Activated T-helper 17 cell treated with anti-CD3 and anti-CD28 coated beads, Interleukin-2, amount 50 U/mL, for 72 hours (primary cell): ENCODE measurements at places on chromosomes 6 and 20. TPM values are rescaled to one million over a fixed set of nuclear protein-coding genes. Genes with fewer than 3 reads are reported as not detected.

The DLL1 gene
- 0.11 TPM for total RNA-seq

DNA sequence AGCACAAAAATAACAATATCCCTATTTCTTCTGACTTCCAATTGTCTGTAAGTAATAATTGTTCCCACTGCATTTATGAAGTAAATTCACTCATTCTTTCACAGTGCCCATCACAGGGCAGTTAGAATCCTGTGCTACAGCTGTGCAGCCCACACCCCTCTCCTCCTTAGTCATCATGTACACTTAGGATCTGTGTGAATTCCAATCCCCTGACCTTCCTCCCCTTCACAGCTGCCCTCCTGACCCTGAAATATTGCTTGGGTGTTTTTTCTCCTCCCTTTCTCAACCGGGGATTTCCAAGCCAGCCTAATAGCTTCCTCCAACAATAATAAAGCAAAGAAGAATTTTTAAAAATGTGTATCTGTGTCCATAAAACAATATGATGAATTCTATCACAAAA is 91.5 kb upstream of the BEND6 start:
- no peak for ATAC-seq

DNA sequence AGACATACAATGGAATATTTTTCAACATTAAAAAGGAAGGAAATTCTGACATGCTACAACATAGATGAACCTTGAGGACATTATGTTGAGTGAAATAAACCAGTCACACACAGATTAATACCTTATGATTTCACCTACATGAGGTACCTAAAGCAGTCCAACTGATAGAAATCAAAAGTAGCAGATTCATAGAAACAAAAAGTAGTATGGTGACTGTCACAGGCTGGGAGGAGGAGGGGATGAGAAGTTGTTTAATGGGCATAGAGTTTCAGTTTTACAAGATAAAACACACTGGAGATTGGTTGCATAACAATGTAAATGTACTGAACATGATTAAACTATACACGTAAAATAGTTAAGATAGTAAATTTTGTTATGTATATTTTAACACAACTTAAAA is 48.5 kb upstream of the OLIG3 start:
- ATAC-seq, result peak; percentile 74

The SAMD5 gene
- total RNA-seq, result not detected

DNA sequence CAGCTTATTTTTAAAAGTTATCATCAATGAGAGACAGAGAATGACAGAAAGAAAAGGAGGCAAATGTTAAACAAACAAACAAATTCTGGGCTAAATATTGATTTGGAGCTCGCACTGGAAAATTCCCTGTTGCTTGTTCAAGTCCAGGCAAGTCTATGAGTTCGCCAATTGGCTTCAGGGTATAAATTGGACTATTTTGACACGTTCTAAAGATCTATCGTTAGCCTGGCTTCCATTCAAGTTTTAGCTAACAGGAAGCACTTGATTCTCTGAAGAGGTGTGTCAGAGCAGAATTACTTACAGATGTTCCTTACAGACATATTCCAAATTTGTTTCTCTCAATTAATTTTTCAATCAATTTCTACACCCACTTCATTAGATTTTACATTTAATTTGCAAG is 15.8 kb upstream of the RFPL4B start:
- no peak for ATAC-seq

The METTL24 gene
- not detected for total RNA-seq

The PTK7 gene
- total RNA-seq, result 1.0 TPM

The RBM12 gene
- total RNA-seq, result 106 TPM

The EPB41L2 gene
- total RNA-seq, result 49.3 TPM

DNA sequence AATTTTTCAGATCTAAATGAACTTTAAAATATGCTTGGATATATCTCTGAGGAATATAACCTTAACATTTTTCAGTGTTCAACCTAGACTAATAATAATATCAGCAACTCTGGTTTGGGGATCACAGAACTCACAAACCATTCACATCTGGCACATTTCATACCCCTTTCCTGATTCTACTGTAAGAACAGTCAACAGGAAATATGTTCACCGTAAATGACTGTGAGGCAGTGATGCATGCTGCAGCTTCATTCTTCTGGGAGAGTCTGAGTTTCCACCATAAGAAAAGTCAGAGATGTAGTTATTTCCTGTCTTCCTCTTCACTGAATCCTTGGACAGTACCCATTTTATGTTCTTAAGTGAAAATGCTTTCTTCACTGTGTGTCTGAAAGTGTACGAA is 134.2 kb upstream of the IFNGR1 start:
- peak; percentile 81 for ATAC-seq

DNA sequence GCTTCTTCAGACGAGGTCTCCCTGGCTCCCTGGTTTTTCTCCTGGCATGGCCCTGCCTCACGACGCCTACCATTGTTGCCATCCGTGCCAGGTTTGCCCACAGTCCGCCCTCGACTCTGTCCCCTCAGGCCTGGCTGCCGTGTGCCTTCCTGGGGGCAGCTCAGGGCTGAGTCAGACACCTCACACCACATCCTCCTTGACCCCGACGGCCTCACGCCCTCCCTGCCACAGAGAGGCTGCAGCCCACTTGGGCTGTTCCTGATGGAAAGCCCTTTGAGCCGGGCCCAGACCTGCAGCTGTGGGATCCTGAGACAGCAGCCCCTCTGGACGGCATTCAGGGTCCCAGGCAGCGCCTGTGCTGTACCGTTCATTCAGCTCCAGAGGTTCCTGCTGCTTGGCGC is 108.3 kb downstream of the PSMB1 start:
- ATAC-seq, result no peak

The HSPA1L gene
- 2.7 TPM for total RNA-seq

DNA sequence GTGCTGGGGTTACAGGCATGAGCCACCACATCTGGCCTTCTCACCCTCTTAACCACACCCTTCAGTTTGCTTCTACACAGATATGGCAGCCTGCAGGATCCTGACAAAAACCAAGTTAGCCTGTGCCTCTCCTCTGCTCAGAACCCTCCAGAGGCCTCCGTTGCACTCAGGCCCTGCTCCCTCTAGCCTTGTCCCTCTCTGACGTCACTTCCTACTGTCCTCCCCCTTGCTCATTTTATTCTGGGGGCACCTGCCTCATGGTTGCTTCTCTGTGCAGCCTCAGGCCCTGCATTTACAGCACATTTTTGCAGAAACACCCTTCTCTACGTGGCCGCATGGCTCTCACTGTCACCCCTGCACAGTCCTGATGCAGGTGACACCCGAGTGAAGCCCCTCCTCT is 105.6 kb downstream of the CDC5L start:
- ATAC-seq, result no peak

The SUMO4 gene
- 16.0 TPM for total RNA-seq

- no peak for ATAC-seq
Observed at GRCh38 chr20:37849566-37849965, 53.4 kb upstream of the VSTM2L start.

DNA sequence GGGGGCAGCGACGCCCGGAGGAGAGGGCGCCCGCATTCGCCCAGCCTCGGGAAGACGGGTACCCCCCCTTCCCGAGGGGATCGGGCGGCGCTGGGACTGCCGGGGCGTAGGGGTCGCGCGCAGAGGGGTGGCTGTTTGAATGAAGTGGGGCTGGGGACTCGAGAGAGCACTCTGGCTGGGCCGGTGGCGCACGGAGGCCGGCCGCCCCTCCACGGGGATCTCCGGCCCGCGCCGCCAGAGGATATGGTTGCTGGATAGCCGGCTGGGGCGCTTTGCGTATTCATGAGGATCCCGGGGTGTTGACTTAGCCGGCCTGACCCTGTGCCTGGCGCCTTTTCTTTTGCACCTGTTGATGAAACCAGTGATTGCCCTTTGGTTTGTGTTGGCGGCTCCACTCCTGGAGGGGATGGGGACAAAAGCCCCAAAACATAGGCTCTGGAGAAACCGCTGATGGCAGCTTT is 469 bp downstream of the SYNJ2 start:
- peak; percentile 47 for ATAC-seq

The MDFI gene
- total RNA-seq, result not detected

DNA sequence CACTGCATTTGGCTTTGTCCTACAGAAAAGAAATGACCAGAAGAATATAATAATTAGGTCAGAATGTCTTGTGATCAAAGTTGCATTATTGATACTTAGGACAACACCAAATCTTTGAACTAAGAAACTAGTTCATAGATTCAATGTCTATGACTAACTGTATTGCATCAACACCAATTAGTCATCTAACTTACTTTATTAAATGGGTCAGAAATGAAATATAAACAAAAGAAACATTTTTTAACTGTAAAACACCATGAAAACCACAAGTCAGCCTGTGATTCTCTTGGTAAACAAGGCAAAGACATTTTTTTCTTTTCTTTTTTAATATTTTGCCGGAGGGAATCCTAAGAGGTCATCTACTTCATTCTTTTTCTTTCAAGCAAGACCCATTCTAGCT is 114.1 kb upstream of the HDDC2 start:
- no peak for ATAC-seq

DNA sequence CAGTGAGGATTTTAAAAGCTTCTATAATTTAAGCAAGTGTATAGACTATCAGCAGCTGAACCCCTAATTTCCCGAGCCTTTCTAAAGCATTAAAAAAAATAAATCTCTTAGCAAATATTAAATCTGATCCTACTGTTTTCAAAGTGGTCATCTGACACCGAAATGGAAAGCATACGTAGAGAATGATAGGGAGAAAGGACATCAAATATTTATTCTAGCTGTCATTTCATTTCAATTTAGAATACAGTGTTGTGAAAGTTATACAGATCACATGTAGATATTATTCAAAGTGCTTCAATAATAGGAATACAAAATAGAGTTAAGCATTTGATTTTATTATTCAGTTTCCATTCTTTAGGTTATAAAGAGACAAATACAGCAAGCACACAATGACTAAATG is 61.9 kb upstream of the PKIB start:
- no peak for ATAC-seq

DNA sequence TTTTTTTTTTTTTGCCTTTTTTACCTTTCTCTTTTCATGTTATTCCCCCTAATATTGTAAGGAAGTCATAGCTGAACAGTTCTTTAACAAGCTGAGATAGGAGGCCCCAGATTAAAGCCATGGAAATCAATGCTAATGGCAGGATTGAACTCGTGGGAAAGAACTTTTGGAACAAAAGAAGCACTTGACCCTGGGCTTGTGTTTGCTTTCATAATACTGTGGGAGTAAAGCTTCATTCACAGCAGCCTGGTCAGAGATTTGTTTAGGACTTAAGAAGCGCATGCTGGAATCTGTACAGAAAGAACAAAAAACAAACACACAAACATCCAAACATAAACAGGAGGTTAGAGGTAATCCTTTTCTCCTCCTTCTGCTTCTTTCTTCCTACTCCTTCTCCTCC is 5.1 kb downstream of the HEY2 start:
- ATAC-seq, result no peak

DNA sequence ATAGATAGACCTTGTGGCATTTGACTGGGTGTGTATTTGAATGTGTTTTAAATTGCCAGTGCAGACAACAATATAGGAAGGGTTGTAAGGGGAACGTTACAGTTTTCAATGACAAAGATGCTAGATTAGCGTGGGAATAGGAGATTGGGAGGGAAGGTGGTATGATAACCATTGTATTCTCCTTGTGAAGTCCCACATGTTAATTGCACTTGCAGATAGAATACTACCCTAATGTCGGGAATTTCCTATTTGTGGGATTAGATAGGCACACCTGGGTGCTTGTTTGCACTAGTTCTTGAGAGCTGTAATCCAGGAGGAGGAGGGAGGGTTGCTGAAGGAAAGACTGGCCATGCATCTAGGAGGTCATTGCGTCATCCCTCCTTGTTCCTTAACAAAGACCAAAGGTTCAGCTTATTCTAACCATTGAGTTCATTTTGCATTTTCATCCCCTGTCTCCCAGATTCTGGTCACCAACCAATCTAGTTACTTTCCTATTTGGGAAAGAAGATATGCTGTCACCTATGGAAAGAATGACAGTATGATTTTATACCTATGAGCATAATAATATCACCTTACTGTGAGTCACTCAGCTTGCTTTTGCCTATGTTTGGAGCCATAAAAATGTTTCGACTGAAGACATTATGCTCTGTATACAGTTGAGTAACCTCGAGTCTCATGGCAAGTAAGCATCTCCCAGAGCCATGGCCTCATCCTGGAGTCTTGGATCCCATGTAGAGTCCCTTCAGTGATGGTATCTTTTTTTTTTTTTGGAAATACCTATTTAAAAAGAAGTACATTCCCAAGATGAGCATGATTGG is 201.5 kb downstream of the DTNBP1 start:
- peak; percentile 32 for ATAC-seq

DNA sequence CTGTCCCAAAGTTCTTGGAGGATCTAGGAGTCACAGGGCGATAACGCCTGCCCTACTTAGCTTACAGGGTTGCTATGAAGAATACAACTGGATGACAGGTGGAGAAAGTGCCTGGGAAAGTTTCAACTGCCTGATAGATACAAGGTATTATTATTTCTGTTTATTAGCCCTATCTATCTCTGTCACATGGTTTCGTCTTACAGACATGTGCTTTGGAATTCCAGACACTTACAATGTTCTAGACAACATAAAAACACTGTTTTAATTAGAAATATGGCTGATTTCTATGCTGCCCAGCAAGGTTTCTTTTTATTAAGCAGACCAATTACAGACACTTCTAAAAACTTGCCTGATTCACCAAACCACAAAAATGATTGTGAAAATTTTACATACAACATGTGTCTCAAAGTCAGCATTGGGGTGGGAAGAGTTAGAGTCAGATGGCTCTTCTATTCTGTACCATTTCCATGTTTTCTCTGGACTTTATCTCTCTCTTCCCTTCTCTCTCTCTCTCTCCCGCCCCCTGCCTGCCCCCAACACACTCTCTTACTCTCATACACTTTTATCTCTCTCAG is 50.0 kb downstream of the GJA10 start:
- no peak for ATAC-seq

The DNMT3B gene
- total RNA-seq, result 0.99 TPM

GRCh38 chr6:160117137-160117536 is 4.5 kb upstream of the SLC22A1 start:
- ATAC-seq, result no peak

GRCh38 chr6:87174078-87174579 is 18.8 kb downstream of the ZNF292 start:
- peak; percentile 37 for ATAC-seq

The NKX2-2 gene
- not detected for total RNA-seq

DNA sequence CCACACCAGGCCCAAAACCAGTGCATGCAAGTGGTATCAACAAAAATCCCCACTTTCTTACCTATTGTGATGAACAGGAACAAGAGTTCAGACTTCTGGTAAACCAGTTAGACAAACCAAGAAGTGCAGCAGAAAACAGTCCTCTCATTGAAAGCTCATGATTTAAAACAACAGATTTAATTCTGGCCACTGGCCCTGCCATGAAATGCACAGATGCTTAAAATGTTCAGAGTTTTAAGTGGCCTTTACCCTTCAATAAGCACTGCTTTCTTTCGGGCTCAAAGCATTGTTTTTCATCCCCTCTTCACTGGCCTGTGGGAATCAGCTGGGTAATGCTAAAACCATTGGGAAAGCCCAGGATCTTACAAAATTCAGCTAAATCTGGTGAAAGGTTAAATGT is 102.4 kb upstream of the ISM1 start:
- ATAC-seq, result no peak

The ATF6B gene
- total RNA-seq, result 73.4 TPM

GRCh38 chr6:5079692-5080091 is 5.4 kb upstream of the PPP1R3G start:
- no peak for ATAC-seq

- ATAC-seq, result no peak
Observed at GRCh38 chr20:62226707-62227590, 6.9 kb upstream of the HRH3 start.
